ENCODE measurements at places on chromosomes 5 and 9.

- no peak for DNase-seq
Observed at GRCh38 chr5:172494630-172495505, 40.5 kb upstream of the SH3PXD2B start.

- DNase-seq = no peak
Observed at GRCh38 chr9:109652112-109652511, 127.9 kb upstream of the PALM2AKAP2 start.

GRCh38 chr9:125183054-125183453 lies 6.5 kb downstream of the PPP6C start:
- DNase-seq = no peak

DNA sequence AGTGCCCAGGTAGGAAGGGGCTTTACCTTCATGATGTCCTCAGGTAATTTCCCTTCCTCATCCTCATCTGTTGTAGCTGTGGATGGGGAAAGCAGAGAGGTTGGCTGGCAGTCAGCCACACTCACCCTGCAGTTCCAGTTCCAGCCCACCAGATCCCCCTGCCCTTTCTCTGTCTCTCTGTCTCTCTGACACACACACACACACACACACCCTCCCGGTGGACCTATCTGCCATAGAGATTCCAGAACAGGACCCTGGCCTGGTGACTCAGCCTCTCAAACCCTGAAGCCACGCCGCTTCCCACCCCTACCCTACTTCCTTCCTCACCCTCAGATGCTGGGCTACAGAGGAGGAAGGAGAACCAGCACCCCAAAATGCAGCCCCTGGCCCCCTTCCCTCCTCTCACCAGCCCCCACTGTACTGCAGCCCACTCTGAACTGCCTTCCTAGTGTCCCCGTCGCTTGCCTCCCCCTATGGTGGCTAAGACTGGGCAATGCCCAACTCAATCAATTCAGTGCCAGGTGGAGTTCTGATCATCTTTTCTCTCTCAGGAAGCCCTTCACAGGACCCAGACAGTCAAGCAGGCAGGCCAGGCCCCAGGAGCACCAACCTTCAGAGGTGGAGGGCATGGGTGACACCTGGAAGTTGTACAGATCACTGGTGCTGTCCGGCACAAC lies 4.8 kb downstream of the IRF1 start:
- DNase-seq = no peak

- DNase-seq = peak; percentile 57
Observed at GRCh38 chr5:10479154-10479721, 37.6 kb downstream of the ROPN1L start.

DNA sequence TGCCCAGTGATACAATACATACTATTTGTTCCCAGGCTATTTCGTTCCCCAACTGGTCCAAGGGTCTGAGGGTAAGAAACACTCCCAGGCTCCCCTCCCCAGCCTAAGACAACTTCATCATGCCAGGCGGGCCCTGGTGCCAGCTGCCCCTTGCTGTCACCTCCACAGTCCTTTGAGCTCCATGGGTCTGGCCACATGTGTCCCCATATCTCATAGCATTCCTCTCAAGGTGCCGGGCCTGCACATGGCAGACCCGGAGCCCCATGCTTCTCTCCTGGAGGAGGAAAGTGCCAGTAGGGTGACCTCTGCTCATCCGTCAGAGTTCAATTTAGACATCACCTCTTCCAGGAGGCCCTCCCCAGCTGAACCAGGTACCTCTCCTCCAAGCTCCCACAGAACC lies 120.5 kb downstream of the C5orf15 start:
- no peak for DNase-seq

DNA sequence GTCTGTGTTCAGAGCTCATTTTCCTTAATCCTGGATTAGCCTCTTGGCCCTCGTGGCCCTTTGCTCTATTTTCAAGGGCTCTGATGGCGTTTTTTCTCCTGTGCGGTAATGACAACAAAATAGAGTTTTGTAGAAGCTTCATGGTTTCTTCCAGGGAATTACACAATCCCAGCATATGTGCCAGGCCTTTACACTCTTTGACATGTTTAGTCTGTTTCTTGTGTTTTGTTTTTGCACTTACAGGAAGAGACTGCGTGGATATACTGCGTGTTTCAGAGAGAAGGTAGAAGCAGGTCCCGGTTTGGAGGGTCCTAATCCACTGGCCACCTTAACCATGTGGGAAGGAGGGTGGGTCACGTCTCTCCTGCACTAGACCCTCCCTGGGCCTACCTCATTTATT lies 400.2 kb upstream of the IRX4 start:
- no peak for DNase-seq

GRCh38 chr9:73536403-73536802 lies 384.7 kb downstream of the ANXA1 start:
- DNase-seq = no peak

DNA sequence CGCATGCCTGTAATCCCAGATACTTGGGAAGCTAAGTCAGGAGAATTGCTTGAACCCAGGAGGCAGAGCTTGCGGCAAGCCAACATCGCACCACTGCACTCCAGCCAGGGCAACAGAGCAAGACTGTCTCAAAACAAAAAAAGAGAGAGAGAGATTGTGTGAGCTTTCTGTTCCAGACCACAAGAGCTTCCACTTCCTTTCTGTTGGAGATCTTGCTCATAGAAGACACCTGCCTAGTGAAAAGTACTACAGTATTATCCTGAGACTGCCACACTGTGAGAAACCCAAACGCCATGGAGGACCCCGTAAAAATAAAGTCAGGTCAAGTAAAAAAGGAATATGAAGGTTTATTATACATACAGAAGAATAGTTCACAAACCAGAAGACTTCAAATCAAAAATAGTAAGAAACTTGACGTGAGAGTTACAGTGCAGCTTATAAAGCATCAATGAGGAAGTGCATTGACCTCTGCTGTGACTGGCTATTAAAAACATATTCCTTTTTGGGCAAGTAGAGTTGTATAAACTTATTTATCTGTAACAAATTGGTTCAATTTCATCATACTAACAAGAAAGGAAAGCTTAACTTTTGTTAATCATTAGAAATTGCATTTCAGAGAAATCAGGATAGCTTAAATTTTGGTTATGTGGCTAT lies 4.3 kb upstream of the EMB start:
- no peak for DNase-seq

Data from fibroblast of skin of left biceps (primary cell).